Liver (tissue), 10 donors: ENCODE measurements at places on chromosomes 4 and X. TPM values are rescaled to one million over a fixed set of nuclear protein-coding genes. Genes with fewer than 3 reads are reported as not detected.

GRCh38 chrX:38268011-38268410 is 47.3 kb upstream of the SRPX start:
- no peaks in the 10 kb centered on the region for H3K27me3 ChIP-seq
- no peak for DNase-seq
- no peaks in the 10 kb centered on the region for H3K36me3 ChIP-seq
- no peak overlapping the region for H3K27ac ChIP-seq

DNA sequence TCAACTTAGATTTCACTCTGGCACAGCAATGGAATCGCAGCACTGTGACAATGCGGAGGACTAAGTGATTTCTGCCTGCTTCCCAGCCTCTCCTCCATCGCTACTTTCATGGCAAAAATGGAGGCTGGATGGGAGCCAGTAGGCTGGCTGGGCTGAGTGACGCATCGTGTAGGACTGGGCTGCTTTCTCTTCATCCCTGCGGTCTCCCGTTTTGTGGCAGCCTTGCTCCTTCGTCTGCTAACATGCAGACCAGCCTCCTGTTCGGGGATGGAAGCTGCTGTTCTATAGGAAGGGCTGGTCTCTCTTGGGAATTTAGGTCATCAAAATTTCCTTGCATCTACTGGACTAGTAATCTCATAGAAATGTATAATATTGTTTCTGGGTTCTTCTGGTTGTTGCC is 15.8 kb upstream of the RGS12 start:
- no peak for DNase-seq
- H3K36me3 ChIP-seq = no peaks in the 10 kb centered on the region
- H3K27me3 ChIP-seq = no peaks in the 10 kb centered on the region
- no peaks in the 10 kb centered on the region for H3K4me1 ChIP-seq
- H3K4me3 ChIP-seq = no peak overlapping the region
- no peak overlapping the region for H3K27ac ChIP-seq

- no peak for DNase-seq
- no peaks in the 10 kb centered on the region for H3K27me3 ChIP-seq
- H3K4me1 ChIP-seq = peaks cover 17% of the 10 kb centered on the region
- no peaks in the 10 kb centered on the region for H3K36me3 ChIP-seq
- no peak overlapping the region for H3K4me3 ChIP-seq
Observed at GRCh38 chr4:102623622-102624021, 122.5 kb downstream of the NFKB1 start.

DNA sequence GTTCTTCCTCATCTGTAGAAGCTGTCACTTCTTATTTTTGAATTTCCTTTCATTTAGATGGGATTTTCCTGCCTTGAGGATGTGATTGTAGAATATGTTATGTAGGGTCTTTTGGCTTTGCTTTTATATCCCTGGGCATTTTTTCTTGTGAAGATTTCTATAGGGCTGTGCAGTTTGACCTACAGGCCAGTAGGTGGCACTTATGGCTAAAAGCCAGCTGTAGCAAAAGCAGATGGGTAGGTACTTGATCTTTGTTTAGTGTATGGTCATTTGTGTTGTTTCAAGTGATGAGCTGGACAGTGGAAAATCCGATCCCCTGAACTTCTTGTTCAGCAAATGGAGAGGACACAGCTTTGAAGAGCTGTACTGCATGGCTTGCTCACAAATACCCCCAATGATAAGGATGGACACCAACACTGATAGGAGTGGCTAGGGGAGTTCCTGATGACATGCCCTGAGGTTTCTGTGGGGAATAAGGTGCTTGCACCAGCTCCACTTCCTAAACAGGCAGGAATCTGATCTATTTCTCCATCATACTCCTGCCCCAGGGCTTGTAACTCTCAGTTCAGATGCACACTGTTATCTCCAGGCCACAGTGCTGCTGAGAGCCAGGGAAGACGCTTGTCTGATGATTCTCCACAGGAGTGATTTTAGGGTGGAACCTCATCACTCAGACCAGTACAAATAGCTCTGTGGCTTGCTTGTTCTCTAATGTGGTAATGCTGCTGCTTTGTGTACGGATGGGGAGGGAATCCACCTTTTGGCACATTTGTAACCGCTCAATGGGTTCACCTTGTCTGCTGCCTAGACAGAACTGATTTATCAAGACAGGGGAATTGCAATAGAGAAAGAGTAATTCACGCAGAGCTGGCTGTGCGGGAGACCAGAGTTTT is 417.1 kb upstream of the MAGEB16 start:
- no peaks in the 10 kb centered on the region for H3K36me3 ChIP-seq
- no peak overlapping the region for H3K4me3 ChIP-seq
- no peaks in the 10 kb centered on the region for H3K4me1 ChIP-seq
- H3K27ac ChIP-seq = no peak overlapping the region
- no peak for DNase-seq

DNA sequence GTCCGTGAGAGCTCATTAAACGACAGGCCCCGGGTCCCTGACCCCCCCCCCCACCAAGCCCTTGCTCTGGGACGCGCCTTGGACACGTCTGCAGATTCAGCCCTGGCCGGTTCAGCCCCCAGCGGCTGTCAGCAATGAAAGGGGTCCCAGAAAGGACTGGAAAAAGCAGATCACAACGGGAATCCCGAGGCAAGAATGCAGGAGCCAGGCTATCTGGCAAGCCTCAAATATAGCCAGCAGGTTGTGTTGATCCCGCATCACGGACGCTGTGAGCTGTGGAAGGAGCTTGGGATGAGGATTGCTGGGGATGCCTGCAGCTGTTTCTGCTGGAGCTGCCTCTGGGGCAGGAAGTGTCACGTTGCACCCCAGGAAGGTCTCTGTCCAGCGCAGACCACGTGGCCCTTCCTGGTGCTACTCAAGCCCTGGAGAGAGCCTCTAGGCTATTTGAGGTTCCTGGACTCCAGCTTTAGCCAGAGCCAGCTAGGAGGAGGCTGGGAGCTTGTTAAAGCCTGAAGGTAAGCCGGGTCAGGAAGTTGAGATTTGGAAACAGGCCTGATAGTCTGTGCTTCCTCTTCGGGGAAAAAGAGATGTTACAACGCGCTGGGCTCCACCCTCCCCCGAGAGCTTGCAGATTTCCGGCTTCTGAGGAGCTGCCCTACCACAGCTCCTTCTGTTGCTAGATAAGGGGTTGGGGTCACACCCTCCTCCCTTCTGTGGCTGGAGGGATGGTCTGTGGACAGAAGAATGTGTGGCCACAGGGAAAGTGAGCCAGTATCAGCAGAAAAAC is 19.3 kb upstream of the CSF2RA start:
- H3K36me3 ChIP-seq = no peaks in the 10 kb centered on the region
- DNase-seq = peak; percentile 34
- H3K4me3 ChIP-seq = no peak overlapping the region
- H3K27me3 ChIP-seq = no peaks in the 10 kb centered on the region

Gene MRPS18C
- 13.4 TPM for polyA plus RNA-seq

Gene OTC
- polyA plus RNA-seq = 72.1 TPM

Gene KLB
- 17.5 TPM for polyA plus RNA-seq

DNA sequence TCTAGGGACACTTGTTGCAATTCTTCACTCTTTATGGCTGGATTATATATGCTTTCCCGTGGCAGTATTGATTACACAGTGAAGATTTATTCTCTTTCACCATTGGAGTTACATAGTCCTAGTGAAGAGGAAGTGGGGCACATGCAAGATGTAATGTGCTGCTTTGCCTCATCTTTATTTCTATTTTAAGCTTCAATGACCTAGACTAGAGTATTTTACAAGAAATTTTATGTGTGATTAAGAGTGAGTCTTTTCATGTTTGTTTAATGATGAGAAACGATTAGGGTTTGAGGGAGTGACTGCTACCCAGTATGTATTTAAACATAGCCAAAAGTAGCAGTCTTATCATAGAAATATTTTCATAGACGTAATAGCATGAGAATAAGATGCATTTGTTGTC is 30.8 kb downstream of the DIAPH2 start:
- H3K4me3 ChIP-seq = no peak overlapping the region
- H3K27ac ChIP-seq = no peak overlapping the region
- H3K36me3 ChIP-seq = no peaks in the 10 kb centered on the region
- no peaks in the 10 kb centered on the region for H3K27me3 ChIP-seq
- H3K4me1 ChIP-seq = peaks cover 12% of the 10 kb centered on the region

Gene KCNE5
- 0.05 TPM for polyA plus RNA-seq

Gene BGN
- polyA plus RNA-seq = 131 TPM

GRCh38 chr4:8123389-8123788 is 35.2 kb downstream of the ABLIM2 start:
- no peak overlapping the region for H3K4me3 ChIP-seq
- H3K36me3 ChIP-seq = no peaks in the 10 kb centered on the region
- no peak overlapping the region for H3K27ac ChIP-seq
- no peaks in the 10 kb centered on the region for H3K27me3 ChIP-seq
- H3K4me1 ChIP-seq = no peaks in the 10 kb centered on the region

DNA sequence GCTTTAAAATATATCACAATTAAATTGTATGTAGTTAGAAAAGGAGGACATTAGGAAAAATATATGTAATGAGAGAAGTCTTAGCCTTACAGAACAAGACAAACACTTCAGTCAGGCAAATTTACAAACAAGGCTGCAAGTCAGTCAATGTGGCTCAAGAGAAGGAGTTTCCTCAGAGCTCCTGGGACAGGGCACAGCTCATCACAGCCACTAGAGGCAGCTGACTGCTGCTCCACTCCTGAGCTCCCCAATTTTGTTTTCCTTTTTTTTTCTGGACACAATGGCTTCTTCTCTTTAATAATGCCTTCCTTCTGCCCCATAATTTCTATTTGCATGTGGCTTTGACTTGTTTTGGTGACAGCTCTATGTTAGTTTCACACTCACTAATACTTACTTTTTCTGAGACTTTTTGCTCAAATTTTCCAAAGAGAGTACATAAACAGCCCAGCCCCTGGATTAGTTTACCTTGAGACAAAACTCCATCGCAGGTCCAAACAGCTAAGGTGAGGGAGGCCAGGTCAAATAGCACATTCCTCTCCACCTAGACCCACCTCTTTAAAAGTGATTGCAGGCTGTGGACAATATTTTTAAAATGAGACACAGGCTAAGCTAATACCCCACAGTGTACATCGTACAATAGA is 850.4 kb upstream of the FRG1 start:
- DNase-seq = no peak
- H3K27me3 ChIP-seq = no peaks in the 10 kb centered on the region
- H3K4me1 ChIP-seq = no peaks in the 10 kb centered on the region
- H3K27ac ChIP-seq = no peak overlapping the region

DNA sequence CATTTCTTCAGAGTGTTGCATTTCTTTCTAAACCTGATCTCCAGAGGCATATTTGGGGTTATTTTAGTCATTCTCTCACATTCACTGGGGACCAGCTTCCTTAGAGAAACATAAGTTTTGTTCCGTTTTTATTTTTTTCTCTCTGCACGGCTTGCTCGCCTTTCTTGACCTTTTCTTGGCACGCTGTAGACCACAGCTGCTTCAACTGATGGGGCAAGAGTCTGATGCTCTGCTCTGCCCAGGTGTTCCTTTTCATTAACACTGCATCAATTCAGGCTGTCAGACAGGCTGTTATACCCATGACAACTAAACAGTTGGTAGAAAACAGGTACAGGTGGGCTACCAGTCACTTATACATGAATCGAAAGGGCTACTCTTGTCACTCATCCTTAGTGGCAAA is 682.2 kb upstream of the DIAPH2 start:
- H3K27me3 ChIP-seq = no peaks in the 10 kb centered on the region
- DNase-seq = no peak
- no peak overlapping the region for H3K4me3 ChIP-seq
- H3K36me3 ChIP-seq = no peaks in the 10 kb centered on the region
- no peaks in the 10 kb centered on the region for H3K4me1 ChIP-seq

- DNase-seq = no peak
- H3K4me3 ChIP-seq = no peak overlapping the region
- H3K27me3 ChIP-seq = no peaks in the 10 kb centered on the region
- H3K36me3 ChIP-seq = no peaks in the 10 kb centered on the region
- no peak overlapping the region for H3K27ac ChIP-seq
Observed at GRCh38 chr4:38034986-38035882, 75.0 kb downstream of the PTTG2 start.

Gene PROM1
- 1.2 TPM for polyA plus RNA-seq

DNA sequence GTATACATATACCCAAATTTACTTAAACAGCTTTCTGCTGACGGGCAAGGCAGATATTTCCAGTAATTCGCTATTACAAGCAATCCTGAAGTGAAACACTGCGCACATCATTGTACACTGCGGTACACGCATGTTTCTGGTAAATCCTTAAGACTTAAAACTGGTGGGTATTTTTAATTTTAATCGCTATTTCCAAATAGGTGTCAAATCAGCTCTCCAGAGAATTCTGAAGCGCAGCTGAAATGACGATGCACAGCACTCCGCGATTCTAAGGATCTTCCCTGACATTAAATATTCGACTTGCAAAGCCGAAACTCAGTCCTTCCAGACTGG is 361 bp downstream of the TMEM128 start:
- peaks cover 16% of the 10 kb centered on the region for H3K36me3 ChIP-seq
- peak overlapping the region; percentile 77 for H3K27ac ChIP-seq
- H3K4me1 ChIP-seq = peaks cover 14% of the 10 kb centered on the region
- H3K4me3 ChIP-seq = peak overlapping the region; percentile 80
- H3K27me3 ChIP-seq = no peaks in the 10 kb centered on the region

Gene CCSER1
- 0.21 TPM for polyA plus RNA-seq

DNA sequence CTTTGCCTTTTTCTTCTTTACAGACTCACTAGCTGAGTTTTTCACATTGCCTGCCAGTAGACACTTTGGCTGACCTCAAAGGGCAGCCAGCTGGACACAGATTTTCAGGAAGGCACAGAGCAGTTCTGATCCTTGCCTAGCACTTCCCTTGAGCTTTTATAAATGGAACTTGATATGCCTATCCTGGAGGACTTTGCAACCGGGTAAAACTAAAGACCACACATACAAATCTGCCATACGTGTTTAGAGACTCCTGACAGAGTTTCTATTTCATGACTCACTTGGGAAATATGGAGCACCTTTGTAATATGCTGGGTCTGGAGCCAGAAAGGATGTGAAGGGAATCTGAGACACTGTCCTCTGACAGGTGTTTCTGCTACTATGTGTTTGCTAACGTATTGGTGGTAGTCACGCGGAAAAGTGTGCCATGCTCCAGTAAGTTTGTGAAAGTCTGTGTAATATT is 56.7 kb upstream of the RASSF6 start:
- H3K4me3 ChIP-seq = no peak overlapping the region
- no peaks in the 10 kb centered on the region for H3K27me3 ChIP-seq
- DNase-seq = no peak
- no peaks in the 10 kb centered on the region for H3K4me1 ChIP-seq
